ENCODE measurements at places on chromosomes 2 and 18. TPM values are rescaled to one million over a fixed set of nuclear protein-coding genes. Genes with fewer than 3 reads are reported as not detected.
A peak's percentile ranks its signal among the peaks of the same experiment; 100 is the strongest.

GRCh38 chr2:15760232-15760910 lies 168.7 kb downstream of the DDX1 start:
- H3K36me3 ChIP-seq = 0 out of 2 replicates have a peak, but pooled peaks cover under 1% of the 10 kb centered on the region
- no peaks in the 10 kb centered on the region for H3K27me3 ChIP-seq
- H3K4me3 ChIP-seq = no peak overlapping the region
- H3K27ac ChIP-seq = no peak overlapping the region

GRCh38 chr2:186365406-186365805 lies 120.7 kb upstream of the ZC3H15 start:
- H3K4me3 ChIP-seq = no peak overlapping the region
- no peak overlapping the region for H3K27ac ChIP-seq
- no peaks in the 10 kb centered on the region for H3K4me1 ChIP-seq
- H3K36me3 ChIP-seq = no peaks in the 10 kb centered on the region
- no peak for DNase-seq

- H3K27ac ChIP-seq = no peak overlapping the region
- no peaks in the 10 kb centered on the region for H3K36me3 ChIP-seq
- no peak overlapping the region for H3K4me3 ChIP-seq
- H3K4me1 ChIP-seq = peaks cover 37% of the 10 kb centered on the region
- no peak for DNase-seq
Observed at GRCh38 chr2:96408616-96409015, 73.0 kb downstream of the NCAPH start.

GRCh38 chr2:54237428-54237827 lies 18.6 kb downstream of the TSPYL6 start:
- H3K4me1 ChIP-seq = peaks cover 13% of the 10 kb centered on the region
- no peak overlapping the region for H3K4me3 ChIP-seq
- peaks cover 6% of the 10 kb centered on the region for H3K27me3 ChIP-seq
- no peaks in the 10 kb centered on the region for H3K36me3 ChIP-seq
- no peak overlapping the region for H3K27ac ChIP-seq

DNA sequence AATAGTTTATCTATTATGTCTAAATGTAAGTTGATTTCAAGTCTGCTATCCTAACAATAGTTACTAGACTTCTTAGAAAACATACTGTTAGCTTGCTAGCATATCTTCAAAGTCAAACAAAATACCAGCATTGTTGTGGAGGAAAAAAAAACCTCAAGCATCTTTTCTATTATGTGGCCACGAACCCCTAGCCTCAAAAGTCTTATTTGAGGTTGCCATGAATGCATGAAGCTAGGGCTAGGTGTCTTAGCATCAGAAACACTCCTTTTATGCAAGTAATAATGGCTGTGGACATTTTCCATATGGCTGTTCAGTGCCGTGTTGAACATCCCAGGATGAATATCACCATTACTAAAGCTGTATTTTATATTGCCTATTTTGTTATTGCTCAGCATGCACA lies 86.6 kb upstream of the OTX1 start:
- H3K27ac ChIP-seq = no peak overlapping the region
- no peaks in the 10 kb centered on the region for H3K27me3 ChIP-seq
- DNase-seq = no peak
- no peaks in the 10 kb centered on the region for H3K36me3 ChIP-seq

GRCh38 chr2:17869128-17869527 lies 9.3 kb upstream of the KCNS3 start:
- H3K36me3 ChIP-seq = no peaks in the 10 kb centered on the region
- no peak overlapping the region for H3K27ac ChIP-seq
- H3K4me1 ChIP-seq = no peaks in the 10 kb centered on the region

GRCh38 chr2:134926231-134926931 lies 7.8 kb downstream of the CCNT2 start:
- H3K4me3 ChIP-seq = no peak overlapping the region
- DNase-seq = no peak
- H3K27me3 ChIP-seq = no peaks in the 10 kb centered on the region
- peak overlapping the region; percentile 91 for H3K27ac ChIP-seq

- peaks cover 32% of the 10 kb centered on the region for H3K27me3 ChIP-seq
- H3K4me1 ChIP-seq = no peaks in the 10 kb centered on the region
- peaks cover 34% of the 10 kb centered on the region for H3K36me3 ChIP-seq
- DNase-seq = no peak
Observed at GRCh38 chr2:89842180-89842908, 1150.9 kb downstream of the RPIA start.

Gene C2orf81
- total RNA-seq = 3.6 TPM

Gene GALR1
- total RNA-seq = 0.07 TPM

- no peak overlapping the region for H3K27ac ChIP-seq
- no peak overlapping the region for H3K4me3 ChIP-seq
- peak; percentile 39 for DNase-seq
- H3K27me3 ChIP-seq = no peaks in the 10 kb centered on the region
Observed at GRCh38 chr2:237132799-237133198, 47.1 kb downstream of the COPS8 start.

GRCh38 chr2:235277485-235277884 lies 216.4 kb upstream of the AGAP1 start:
- no peak for DNase-seq
- H3K27ac ChIP-seq = no peak overlapping the region
- no peaks in the 10 kb centered on the region for H3K36me3 ChIP-seq
- peaks cover 7% of the 10 kb centered on the region for H3K27me3 ChIP-seq
- H3K4me1 ChIP-seq = peaks cover 10% of the 10 kb centered on the region
- no peak overlapping the region for H3K4me3 ChIP-seq

GRCh38 chr18:78130232-78131195 lies 849.1 kb upstream of the SALL3 start:
- DNase-seq = no peak
- peaks cover 19% of the 10 kb centered on the region for H3K27me3 ChIP-seq
- peaks cover 36% of the 10 kb centered on the region for H3K36me3 ChIP-seq
- no peaks in the 10 kb centered on the region for H3K4me1 ChIP-seq
- H3K4me3 ChIP-seq = no peak overlapping the region

DNA sequence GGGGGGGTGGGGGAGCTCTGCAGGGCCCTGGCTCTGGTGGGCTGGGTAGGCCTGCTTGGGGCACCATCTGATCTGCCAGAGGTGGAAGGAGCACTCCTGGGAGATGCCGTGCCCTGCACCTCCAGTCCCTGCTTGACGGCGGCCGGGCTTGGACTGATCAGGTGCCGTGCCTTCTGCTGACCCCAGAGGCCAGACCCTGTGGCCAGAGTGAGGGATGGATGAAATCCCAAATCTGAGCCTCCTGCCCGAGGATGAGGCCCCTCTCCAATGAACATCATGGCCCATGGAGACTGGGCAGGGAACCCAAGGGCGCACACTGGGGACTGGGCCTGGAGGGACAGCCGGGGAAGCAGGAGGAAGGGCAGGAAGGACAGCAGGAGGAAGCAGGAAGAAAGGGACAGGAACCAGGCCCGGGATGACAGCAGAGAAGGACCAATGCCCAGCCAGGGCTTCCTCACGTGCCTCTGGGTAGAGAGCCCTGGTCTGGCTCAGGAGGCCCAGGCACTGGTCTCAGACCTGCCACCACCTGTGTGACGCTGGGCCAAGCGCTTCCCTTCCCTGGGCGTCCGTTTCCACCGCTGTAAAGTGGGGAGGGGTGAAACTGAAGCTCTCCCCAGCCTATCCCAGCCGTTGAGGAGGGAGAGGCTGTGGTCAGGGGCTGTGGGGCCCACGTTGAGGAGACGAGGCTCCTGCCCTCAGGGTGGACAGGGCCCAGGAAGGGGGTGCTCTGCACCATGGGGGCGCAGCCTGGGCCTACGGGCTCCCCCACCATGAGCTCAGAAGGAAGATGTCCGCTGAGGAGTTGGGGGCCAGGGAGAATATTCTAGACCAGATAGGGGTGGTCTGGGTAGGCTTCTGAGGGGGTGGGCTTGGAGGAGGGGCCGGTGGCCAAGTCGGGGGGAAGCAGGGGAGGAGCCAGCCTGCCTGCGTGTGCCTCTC lies 1.0 kb upstream of the GPR35 start:
- H3K27ac ChIP-seq = no peak overlapping the region
- DNase-seq = peak; percentile 13
- H3K4me3 ChIP-seq = no peak overlapping the region
- no peaks in the 10 kb centered on the region for H3K36me3 ChIP-seq
- no peaks in the 10 kb centered on the region for H3K4me1 ChIP-seq

DNA sequence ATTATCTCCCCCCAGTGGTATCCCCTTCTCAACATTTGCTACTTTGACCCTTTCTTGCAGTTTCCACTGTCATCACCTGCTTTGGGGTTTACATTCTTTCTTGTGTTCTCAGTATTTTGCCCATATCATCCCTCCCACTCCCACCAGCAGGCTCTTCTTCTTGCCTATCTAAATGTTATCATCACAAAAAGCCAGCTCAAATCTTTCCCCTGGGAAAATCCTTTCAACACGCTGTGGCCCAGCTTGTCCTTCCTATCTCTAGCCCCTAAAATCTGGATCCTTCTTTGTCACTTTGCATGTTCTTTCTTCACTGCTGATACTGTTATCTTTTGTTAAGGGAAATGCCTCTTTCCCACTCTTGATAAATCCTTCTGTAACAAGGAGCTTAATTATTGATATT lies 138.2 kb downstream of the RAD51AP2 start:
- no peaks in the 10 kb centered on the region for H3K27me3 ChIP-seq
- no peak for DNase-seq
- H3K27ac ChIP-seq = no peak overlapping the region
- no peaks in the 10 kb centered on the region for H3K36me3 ChIP-seq
- no peak overlapping the region for H3K4me3 ChIP-seq
- peaks cover 6% of the 10 kb centered on the region for H3K4me1 ChIP-seq

DNA sequence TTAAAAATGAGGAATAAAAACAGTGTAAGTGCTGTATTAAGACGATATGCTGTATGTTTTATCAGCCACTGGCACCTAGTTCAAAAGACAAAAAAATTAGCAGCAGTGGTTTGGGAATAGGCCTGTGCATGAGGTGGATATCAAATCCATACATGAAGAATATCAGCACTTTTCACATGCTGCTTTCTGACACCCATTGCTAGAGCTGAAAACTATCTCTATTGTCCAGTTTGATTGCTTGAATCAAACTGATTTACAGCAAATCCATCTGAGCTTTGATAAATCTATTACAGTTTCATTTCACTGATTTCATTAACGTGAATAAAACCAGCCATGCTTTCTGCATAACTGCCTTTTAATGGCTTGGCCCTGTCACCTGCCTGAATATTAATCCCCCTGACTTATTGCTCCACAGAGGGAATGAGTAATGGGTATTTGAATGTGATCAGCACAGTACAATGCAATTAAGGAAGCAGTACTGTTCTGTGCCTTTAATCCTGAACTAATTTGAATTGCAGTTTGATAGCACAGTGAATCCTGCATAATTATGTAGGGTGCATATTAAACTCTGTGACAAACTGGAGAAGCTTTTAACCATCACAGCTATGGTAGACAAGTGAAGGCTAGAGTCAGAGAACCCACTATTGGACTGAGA lies 154.0 kb downstream of the GPD2 start:
- DNase-seq = no peak
- no peak overlapping the region for H3K4me3 ChIP-seq
- peaks cover 53% of the 10 kb centered on the region for H3K4me1 ChIP-seq
- no peaks in the 10 kb centered on the region for H3K27me3 ChIP-seq

GRCh38 chr18:62982600-62983251 lies 267.4 kb downstream of the PHLPP1 start:
- peaks cover 24% of the 10 kb centered on the region for H3K36me3 ChIP-seq
- no peaks in the 10 kb centered on the region for H3K27me3 ChIP-seq
- peak; percentile 61 for DNase-seq
- H3K4me3 ChIP-seq = no peak overlapping the region
- H3K4me1 ChIP-seq = peaks cover 12% of the 10 kb centered on the region
- no peak overlapping the region for H3K27ac ChIP-seq

Gene SERPINB3
- total RNA-seq = 0.11 TPM

Gene PMAIP1
- 162 TPM for total RNA-seq

DNA sequence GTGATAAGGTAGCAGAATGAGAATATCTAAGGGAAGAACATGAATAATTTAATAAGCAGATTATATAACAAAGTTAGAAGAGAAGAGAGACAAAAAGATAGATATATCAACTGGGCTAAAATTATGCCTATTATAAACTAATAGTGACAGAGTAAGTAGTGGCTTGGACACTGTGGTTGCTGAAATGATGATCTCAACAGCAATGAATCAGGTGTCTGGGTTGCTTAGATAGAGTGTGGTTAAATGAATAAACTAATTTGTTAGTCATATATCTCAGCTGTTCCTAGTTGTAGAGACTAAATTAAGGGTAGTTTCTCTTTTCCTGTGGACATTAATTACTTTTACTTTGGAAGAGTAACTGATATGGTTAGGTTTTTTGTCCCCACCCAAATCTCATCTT lies 1485.4 kb upstream of the CELF4 start:
- H3K36me3 ChIP-seq = no peaks in the 10 kb centered on the region
- peaks cover 8% of the 10 kb centered on the region for H3K4me1 ChIP-seq
- H3K27ac ChIP-seq = no peak overlapping the region
- H3K4me3 ChIP-seq = no peak overlapping the region

Gene CHST9
- 16.8 TPM for total RNA-seq

GRCh38 chr2:128306081-128306930 lies 12.4 kb downstream of the HS6ST1 start:
- H3K27ac ChIP-seq = peak overlapping the region; percentile 82
- no peak overlapping the region for H3K4me3 ChIP-seq
- DNase-seq = no peak
- peaks cover 55% of the 10 kb centered on the region for H3K4me1 ChIP-seq

- H3K36me3 ChIP-seq = no peaks in the 10 kb centered on the region
- H3K27ac ChIP-seq = no peak overlapping the region
- H3K4me3 ChIP-seq = no peak overlapping the region
- no peaks in the 10 kb centered on the region for H3K27me3 ChIP-seq
- peaks cover 11% of the 10 kb centered on the region for H3K4me1 ChIP-seq
Observed at GRCh38 chr18:4831127-4831526, 365.9 kb downstream of the AKAIN1 start.

GRCh38 chr2:176914371-176914770 lies 298.2 kb upstream of the HNRNPA3 start:
- H3K4me3 ChIP-seq = no peak overlapping the region
- H3K4me1 ChIP-seq = no peaks in the 10 kb centered on the region
- H3K27me3 ChIP-seq = no peaks in the 10 kb centered on the region
- DNase-seq = no peak
- no peak overlapping the region for H3K27ac ChIP-seq

- peaks cover 12% of the 10 kb centered on the region for H3K36me3 ChIP-seq
- peaks cover 30% of the 10 kb centered on the region for H3K4me1 ChIP-seq
- H3K4me3 ChIP-seq = no peak overlapping the region
- peak overlapping the region; percentile 79 for H3K27ac ChIP-seq
- no peaks in the 10 kb centered on the region for H3K27me3 ChIP-seq
Observed at GRCh38 chr2:222942977-222943376, 82.1 kb downstream of the ACSL3 start.

DNA sequence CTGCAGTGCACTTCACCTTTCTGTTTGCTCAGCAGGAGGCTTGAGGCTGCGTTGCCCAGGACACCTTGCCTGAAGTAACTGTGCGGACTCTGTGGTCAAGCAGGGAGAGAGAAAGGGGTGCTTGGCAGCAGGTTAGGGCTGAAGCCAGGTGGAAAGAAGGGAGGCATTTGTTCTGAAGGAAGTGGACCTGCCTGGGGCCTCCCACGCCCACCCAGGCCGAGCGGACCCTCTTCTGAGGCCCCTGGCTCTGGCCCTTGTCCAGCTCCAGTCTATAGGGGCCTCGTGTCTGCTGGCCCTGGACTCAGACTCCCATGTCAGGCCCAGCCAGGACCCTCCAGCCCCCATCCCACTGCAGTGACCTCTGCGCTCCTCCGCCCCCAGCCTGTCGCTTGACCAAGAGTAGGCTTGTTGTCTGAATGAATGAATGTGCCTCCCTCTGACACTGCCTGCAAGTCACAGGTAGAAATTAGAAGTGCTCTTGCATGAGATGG lies 2.5 kb downstream of the SNED1 start:
- H3K4me1 ChIP-seq = no peaks in the 10 kb centered on the region
- peaks cover 21% of the 10 kb centered on the region for H3K36me3 ChIP-seq
- peaks cover 52% of the 10 kb centered on the region for H3K27me3 ChIP-seq
- H3K27ac ChIP-seq = no peak overlapping the region
- no peak overlapping the region for H3K4me3 ChIP-seq
- DNase-seq = no peak

GRCh38 chr2:37350034-37350433 lies 5.6 kb downstream of the QPCT start:
- H3K27me3 ChIP-seq = peaks cover 3% of the 10 kb centered on the region
- peaks cover 49% of the 10 kb centered on the region for H3K4me1 ChIP-seq

Data from WTC11 (cell line).